NCI-H1092 treated with DMSO at 0.1 percent for 48 hours (cell line): ENCODE measurements at places on chromosomes 7 and 10.

- DNase-seq: no peak
Observed at GRCh38 chr7:1101563-1102431, 13.9 kb downstream of the GPER1 start.

GRCh38 chr10:93775356-93775755, 17.6 kb downstream of the LGI1 start:
- no peak for DNase-seq

- DNase-seq: no peak
Observed at GRCh38 chr10:91617072-91617609, 15.7 kb downstream of the PPP1R3C start.

DNA sequence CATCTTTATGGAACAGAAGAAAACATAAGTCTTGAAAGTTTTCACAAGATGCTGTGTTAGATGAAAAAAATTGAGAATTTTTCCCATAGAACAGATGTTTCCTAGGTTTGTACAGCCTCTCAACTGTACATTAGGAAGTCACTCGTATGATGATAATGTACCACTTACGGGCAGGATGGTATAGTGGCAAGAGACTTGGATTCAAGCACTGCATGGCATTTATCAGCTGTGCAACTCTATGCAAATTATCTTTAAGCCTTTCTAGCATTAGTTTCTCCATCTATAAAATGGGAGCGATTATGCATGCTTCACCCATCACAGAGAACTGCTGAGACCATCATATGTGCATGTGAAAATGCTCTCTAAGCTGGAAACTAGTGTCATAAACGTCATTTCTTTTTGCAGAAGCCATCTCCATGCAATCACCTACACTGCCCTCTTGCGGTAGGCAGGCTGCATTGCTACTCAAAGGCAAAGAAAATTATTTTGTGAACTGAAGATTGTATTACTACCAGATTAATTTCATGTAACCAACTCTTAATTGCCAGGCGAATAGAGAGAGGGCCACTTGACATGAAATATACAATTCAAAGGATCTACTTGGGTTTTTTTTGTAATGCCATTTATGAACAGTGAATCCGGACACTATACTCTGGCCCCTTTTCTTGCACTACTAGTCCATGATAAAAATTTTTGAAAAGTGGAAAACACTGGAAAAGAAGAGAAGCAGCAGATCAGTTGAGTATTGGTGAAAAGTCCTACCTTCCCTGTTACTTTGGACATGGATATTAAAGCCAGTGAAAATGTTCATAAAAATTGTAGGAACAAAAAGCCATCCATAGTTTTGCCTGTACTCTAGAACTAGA, 102.3 kb downstream of the JAZF1 start:
- peak; percentile 69 for DNase-seq
